Activated T-helper 2 cell treated with anti-CD3 and anti-CD28 coated beads, Interferon-gamma antibody, Interleukin-2, Interleukin-4, amounts not matched to agents 10 μg/mL and 5 μg/mL and 100 μg/mL, durations not matched to agents 14 hours and 24 hours and 36 hours (primary cell): ENCODE measurements at places on chromosomes 16 and 17.
A peak's percentile ranks its signal among the peaks of the same experiment; 100 is the strongest.

DNA sequence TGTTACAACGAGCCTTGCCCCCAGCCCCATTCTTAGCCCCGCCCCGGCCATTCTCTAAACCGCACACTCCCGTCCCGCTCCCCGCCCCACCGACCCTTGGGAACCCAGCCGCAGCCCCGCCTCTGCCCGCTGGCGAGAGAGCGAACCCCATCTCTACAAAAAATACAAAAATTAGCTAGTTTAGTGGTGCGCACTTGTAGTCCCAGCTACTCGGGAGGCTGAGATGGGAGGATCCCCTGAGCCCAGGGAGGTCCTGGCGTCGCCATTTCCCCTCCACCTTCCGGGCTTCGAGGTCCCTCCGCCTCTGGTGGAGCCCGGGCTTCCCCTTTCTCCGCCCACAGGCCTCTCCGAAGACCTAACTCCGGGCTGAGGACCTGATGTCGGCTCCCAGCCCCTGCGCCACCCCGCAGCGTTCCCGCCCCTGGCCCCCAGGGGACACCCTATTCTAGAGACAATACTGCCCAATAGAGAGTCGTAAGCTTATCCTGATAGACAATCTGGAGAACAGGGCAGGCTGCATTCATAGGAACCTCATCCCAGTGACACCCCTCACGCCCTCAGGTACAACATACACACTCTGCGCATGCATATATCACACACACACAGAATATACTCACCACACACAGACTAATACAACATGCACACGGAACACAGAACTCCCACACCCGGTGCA, 480 bp upstream of the PROCA1 start:
- peak; percentile 66 for DNase-seq

- DNase-seq, result no peak
Observed at GRCh38 chr16:82945420-82946101, 318.8 kb downstream of the CDH13 start.

GRCh38 chr17:10019941-10020451, 114.9 kb upstream of the RCVRN start:
- no peak for DNase-seq

DNA sequence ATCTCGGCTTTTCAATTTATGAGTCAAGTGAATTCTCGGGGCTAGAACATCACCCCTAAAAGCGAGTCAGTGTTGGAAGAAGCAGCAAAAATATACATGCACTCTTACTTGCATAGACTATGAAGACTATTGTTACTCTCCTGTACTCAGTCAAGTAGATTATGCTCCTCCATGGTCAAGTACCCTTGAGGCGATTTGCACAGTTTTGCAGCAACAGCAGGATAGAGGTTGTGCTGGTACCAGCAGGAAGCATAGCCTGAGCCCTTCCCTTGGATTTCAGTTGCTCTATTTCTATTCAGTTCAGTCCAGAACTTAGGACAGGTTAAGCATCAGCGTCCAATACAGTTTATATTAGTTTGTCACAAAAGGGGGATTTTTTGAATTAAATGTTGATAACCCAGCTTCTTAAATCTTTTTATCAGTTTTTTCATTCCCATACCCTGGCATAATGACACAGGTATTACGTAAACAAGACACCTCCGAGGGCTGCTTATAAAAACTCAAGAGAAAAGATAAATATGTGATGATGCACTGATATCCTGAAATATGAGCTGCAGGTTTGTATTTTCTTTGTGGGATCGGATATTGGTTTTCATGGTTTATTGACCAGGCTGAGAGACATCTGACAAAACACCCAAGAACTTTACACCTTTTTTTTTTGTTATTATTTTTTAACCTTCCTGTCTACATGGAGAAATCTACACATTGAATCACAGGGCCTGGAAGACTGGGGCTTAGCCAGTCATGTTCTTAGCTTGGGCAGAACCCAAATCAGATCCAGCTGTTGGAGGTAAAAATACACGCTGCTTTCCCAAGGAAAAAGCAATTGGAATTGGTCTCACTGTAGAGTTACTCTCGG, 144.1 kb downstream of the PITPNC1 start:
- no peak for DNase-seq

DNA sequence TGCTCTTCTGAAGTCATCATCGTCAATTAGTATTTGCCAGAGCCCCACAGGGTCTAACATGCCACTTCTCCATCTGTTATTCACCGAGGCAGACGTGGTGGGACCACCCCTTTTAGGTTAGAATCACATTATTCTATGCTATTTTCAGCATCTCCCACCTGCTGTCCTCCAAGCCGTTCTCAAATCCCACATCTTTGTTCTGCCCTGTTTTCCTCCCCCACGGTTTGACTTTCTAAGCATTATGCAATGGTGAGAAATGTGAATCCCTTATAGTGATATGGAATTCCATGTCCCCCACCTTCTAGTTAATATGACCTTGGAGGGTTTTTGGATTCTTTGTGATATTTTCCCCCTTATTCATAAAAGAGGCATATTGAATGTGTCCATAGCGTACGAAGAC, 634.1 kb upstream of the RBFOX1 start:
- DNase-seq, result no peak

- DNase-seq, result no peak
Observed at GRCh38 chr17:42678951-42679491, 2.2 kb upstream of the PLEKHH3 start.

DNA sequence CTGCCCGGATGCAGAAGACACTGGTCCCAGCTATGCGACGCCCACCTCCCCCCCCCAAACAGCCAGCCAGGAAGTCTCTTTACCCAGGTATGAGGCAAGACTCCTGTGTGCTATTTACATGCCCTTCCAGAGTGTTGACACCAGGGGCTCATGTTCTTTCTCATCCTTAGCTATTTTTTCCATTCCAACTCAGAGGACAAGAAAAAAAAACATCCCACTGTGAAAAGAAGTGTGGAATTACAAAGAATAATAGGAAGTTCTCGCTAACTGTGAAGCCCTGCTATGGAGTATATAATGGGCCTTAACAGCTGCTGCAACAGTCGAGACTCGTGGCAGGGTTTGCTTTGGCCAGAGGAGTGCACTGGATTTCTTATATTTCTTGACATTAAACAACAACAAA, 584.9 kb downstream of the CDH13 start:
- DNase-seq, result no peak

DNA sequence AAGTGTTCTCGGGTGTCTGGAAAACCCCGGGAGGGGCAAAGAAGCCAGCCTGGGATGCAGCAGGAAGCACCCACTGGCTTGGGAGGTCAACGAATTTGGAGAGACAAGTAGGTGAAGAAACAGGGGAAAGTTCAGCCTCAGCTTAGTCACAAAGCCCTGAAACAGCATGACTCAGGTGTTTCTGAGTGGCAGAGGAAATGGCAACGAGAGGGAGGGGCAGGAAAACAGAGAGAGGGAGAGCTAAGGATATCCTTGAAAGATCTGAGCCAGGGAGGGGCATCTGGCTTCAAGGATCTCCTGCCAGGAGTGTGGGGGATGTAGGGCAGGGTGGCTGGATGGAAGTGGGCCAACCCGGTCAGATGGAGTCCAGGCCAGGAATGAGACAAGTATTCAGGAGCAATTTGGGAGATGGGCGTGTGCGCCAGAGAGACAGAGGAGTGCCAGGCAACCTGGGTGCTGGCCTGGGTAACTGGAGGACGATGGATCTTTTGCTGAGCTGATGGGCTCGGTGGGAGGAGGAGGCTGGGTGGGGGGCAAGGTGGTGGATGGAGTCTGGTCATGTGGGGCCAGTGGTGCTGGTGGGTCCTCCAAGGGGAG, 27.2 kb downstream of the ABCC3 start:
- DNase-seq, result no peak

GRCh38 chr17:29115961-29116803, 64.0 kb downstream of the MYO18A start:
- DNase-seq, result peak; percentile 26

GRCh38 chr16:4826526-4826925, 20.6 kb downstream of the GLYR1 start:
- no peak for DNase-seq

GRCh38 chr17:19248151-19248927, 11.2 kb downstream of the EPN2 start:
- no peak for DNase-seq

- no peak for DNase-seq
Observed at GRCh38 chr17:50370052-50370451, 2.9 kb downstream of the MRPL27 start.

GRCh38 chr17:17417718-17418181, 59.0 kb upstream of the MED9 start:
- no peak for DNase-seq

- DNase-seq, result no peak
Observed at GRCh38 chr16:28573738-28574718, 20.3 kb downstream of the SGF29 start.

- no peak for DNase-seq
Observed at GRCh38 chr16:86930001-86930400, 351.7 kb downstream of the FOXL1 start.

DNA sequence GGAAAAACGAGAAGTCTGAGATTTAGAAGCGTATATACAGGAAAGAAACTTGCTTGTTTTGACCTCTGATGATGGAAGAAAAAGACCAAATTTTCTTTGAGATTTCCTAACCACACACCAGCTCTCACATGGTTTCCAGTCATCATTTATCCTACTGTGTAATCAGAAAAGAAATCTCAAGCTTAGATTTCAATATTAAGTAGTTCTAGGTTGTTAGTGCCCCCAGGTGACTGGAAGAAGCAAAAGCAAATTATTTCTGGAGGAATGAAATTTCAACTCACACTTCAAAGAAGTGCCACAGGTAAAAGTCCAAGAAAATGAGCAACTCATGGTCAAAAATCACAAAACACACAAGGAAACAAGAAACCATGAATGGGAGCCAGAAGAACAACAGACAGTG, 51.8 kb upstream of the KDM6B start:
- DNase-seq, result no peak

DNA sequence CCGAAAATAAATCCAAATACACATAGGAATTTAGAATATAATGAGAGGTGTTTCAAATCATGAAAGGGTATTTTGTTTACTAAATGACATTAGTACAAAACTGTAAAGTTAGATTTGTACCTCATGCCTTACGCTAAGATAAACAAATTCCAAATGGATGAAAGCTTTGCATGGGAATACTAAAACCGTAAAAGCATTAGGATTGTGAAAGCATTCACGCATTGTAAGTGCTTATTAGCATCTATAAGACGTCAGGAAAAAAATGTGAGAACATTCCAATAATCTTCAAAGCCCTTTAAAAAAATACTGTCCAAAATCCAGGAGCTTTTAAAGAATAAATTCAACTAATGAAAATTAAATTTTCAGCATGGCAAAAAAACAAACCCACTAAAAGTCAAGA, 24.8 kb upstream of the ALOX15 start:
- DNase-seq, result no peak

DNA sequence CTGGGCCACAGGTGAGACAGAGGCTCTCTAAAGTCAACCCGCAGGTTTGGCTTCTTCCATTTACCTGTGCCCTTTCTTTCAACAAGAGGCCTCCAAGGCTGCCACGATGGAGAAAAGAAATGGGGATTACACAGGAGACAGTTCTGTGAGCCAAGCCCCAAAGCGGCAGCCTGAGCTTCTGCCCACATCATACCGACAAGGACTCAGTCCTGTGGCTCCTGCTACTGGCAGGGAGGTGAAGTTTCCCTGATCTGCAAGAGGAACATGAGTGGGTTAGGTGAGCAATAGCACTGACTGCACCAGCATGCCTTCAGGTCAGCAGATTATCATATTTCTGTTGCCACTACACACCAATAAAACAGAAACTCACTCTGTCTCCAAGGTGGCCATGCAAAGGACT, 800.0 kb downstream of the KCNJ18 start:
- no peak for DNase-seq

GRCh38 chr17:72913142-72913682, 179.3 kb downstream of the SLC39A11 start:
- no peak for DNase-seq
